Activated CD8-positive, alpha-beta memory T cell treated with anti-CD3 and anti-CD28 coated beads for 24 hours (primary cell): ENCODE measurements at places on chromosomes 6 and 20.
A peak's percentile ranks its signal among the peaks of the same experiment; 100 is the strongest.

DNA sequence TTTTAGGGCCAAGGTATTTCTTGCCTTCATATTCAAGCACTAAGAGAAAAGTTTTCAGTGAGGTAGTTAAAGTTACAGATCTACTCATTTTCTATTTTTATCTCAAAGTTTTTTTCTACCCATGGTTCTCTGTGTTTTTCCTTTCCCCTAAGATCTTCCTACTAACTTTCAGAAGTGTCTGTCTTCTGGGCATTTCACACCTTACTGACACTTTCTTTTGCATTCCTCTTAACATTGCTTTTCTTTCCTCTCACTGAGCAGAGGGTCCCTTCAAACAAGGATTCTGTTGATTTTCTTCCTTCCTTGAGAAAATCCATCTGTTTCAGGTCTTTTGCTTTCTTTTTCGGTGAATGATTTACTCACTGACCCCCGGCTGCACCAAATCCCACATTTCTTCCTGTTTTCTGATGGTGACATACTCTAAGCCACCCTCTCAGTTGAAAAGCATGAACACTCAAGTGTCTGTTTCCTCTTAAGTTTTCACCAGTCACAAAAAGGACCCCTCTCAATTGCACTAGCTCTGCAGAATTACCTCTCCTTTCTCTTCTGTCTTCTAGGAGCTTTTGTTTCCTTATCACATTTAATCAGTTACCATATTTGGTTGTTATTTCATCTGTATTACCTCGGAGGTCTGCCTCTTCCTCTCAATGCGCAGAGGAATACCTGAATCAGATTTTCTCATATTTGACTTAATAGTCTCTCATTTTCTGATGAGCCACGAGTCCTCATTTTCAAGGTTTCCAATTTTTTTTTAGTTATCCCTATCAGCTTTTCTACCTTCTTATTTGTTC lies 73.5 kb upstream of the RNF217 start:
- no peak for DNase-seq

DNA sequence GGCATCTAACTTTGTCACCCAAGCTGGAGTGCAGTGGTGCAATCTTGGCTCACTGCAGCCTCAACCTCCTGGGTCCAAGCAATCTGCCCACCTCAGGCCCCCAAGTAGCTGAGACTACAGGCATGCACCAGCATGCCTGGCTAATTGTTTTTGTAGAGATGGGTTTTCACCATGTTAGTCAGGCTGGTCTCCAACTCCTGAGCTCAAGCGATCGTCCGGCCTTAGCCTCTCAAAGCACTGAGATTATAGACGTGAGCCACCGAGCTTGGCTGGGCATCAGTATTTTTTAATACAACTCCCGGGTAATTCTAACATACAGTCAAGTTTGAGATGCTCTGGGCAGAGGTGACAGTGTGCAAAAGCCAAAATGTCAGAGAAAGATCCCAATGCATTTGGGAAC lies 73.5 kb downstream of the NFATC2 start:
- no peak for DNase-seq

DNA sequence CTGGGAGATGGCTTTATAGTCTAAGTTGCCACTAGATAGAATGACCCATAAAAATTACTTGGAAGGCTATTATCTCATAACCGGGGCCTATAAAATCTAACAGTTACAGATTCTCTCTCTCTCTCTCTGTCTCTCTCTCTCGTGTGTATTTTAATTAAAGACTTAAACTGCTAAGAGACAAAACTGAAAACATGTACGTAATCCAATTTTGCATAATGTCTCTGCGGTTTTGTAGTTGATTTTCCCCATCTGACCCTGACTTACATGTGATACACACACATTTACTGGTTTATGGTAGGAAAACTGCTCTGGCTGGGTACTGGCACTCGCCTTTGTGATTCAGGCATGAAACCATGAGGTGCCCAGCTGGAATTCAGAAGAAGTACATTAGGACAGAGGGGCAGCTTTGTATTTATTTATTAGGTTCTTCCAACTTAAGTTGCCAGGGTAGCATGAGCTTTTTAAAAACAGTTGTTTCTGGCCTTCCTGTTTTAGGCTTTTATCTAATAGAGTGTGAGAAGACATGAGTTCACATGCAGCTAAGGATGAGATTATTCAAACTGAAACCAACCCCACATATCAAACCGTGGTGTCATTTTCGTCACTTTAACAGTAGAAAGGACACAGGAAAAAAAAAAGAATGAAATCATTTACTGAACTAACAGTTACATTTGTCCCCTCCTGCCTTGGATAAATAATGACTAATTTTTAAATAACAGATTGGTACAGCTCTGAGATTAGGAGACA lies 182.5 kb downstream of the GMPR start:
- peak; percentile 74 for DNase-seq

GRCh38 chr20:20051767-20052073 lies 546 bp downstream of the CRNKL1 start:
- no peak for DNase-seq

GRCh38 chr6:39009476-39009875 lies 39.1 kb upstream of the GLP1R start:
- no peak for DNase-seq

DNA sequence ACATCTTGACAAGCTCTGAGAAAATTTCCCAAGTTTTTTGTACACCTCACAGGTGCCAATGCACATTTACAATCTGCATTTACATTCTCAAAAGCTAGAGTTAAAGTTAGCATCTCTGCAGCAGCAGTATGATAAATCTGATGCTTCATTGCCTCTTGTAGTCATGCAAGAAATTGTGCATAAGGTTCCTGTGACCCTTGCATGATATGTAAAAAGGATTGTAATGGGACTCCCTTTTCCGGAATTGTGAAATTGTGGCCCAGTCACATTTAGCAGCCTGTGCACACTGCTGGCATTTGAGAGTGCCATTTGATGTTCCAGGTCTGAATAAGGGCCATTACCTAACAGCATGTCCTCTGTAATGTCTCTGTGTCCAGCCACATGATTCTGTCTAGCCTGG lies 24.1 kb downstream of the HLA-DRB1 start:
- DNase-seq, result no peak

DNA sequence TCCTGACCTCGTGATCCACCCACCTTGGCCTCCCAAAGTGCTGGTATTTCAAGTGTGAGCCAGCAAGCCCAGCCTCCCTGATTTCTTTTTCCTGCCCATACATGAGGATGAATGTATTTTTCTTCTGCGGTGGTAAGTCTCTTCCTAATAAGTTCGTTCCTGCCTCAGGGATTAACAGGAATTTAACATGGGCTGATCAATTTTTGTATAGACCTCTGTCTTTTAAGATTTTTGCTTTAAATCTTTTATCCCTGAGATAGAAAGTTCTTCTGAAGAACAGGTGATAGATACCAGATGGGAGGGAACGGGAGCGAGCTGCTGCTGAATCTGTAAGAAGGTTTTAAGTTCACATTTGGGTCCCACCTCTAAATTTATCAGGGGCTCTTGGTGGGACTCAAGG lies 7.0 kb upstream of the ZNFX1 start:
- DNase-seq, result no peak

- DNase-seq, result peak; percentile 81
Measured at GRCh38 chr20:667351-668034, 8.1 kb downstream of the SCRT2 start.

GRCh38 chr6:28683945-28684538 lies 158.4 kb downstream of the GPX5 start:
- DNase-seq, result no peak

GRCh38 chr20:36861625-36861874 lies 14.4 kb upstream of the TLDC2 start:
- DNase-seq, result no peak

GRCh38 chr6:45759472-45759810 lies 256.2 kb downstream of the CLIC5 start:
- no peak for DNase-seq

- DNase-seq, result no peak
Measured at GRCh38 chr20:50642288-50642803, 49.0 kb downstream of the RIPOR3 start.

DNA sequence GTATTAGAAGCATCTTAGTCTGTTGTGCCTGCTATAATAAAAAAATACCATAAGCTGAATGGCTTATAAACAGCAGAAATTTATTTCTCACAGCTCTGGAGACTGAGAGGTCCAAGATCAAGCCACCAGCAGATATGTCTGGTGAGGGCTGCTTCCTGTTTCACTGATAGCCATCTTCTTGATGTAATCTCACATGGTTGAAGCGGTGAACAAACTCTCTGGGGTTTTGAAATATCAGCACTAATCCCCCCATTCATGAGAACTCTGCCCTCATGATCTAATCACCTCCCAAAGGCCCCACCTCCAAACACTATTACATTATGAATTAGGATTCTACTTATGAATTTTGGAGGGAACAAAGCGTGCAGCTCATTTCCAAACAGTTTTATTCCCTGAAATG lies 11.6 kb upstream of the CLVS2 start:
- no peak for DNase-seq

GRCh38 chr20:22473293-22473692 lies 111.1 kb downstream of the FOXA2 start:
- no peak for DNase-seq

DNA sequence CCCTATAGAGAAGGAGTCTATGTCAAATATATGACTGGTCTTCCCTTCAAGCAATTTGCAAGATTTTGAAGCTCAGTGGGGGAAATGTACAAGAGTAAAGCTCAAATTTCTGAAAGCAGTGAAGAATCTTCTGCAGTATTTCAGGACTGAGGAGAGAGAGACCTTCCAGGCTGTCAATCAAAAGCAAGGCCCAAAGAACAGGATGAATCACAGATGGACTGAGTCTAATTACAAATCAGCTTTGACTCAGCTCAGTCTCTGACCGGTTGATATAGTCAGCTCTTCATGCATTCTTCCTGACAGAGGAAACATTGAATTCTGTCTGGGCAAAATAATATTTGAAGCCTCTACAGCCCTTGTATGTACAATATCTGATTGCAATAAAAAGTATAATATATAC lies 7.7 kb upstream of the HTR1B start:
- no peak for DNase-seq

DNA sequence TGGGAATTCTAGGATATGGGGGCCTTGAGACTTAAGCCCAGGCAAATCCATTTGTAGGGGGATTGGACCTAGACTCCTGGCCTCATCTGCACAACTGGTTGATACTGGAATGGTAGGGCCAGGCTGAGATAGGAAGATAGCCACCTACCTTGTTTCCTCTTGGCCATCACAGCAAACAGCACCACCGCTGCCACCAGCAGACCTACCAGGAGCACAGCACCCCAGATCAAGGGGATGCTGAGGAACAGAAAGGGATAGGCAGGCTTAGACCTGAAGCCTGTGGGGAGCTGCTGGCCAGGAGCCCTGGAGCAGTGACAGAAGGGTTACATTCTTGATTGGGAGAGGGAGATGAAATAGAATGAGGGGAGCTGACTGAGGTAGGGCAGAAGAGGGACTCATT lies 3.5 kb downstream of the TREML1 start:
- no peak for DNase-seq

DNA sequence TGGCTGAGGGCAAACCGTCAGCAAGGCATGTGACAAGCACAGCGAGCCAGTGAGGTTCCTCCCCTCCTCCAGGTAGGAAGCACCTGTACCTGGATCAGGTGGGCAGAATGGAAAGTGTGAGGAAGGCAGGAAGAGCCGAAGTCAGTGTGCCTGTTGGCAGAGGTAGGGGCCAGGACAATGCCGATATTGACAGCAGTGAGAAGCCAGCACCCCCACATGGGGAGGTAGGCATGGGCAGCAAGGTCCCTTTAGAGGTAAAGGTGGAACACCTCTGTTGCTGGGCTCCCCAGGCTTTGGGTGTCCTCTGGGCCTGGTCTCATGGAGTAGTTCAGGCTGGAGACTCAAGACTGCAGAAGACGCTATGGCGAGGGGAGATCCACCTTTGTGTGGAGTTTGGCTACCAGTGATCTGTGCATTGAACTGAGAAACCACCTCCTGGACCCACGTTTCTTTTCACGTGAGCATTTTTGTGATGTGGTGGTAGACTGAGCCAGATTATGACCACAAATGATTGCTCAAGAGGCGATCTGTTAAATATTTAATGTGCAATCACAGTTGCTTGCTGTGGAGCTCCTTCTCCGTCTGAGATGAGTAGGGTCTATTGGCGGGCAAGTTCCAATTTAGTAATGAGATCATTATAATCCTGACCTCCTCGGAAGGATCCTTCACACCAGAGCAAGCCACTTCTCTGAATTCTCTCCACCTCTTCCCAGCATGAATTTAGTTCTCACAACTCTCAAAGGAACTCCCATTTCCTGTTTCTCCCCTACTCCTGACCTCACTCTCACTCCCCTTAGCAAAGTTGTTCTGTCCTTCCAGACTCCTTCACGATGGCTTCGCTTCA lies 174.8 kb downstream of the CDH26 start:
- no peak for DNase-seq

DNA sequence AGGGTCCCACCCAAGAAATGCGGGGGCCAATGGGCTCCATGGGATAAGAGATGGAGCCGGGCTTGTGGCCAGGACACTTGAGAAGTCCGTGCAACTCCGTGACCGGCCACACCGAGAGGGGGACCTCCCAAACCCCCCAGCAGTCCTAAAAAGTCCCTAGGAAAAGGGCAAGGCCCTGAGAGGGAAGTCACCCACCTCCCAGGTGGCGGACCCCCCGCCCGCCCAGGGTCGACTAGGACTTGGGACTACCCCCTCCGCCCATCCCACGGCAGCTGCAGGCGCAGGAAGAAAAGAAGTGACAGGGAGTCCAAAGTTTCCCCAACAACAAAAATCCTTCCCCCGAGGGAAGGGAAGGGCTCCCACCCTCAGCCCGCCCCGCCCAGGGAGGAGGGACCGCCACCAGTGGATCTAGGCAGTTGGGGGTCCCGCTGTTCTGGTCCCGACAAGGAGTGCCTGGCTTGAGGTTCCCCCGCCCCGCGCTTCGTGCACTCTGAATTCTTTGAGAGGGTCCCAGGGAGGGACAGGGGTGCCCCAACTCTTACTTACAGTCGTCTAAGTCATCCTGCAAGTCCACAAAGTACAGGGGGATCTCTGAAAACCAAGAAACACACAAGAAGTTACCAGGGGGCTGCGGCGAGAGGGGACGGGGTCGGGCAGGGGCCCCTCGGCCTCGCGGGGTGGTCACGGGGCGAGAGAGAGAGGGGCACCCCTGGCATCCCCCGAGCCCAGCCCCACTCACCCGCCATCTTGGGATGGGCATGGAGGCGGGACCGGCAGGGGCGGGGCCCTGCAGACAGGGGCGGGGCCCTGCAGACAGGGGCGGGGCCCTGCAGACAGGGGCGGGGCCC lies 611 bp upstream of the RAB22A start:
- DNase-seq, result peak; percentile 83

GRCh38 chr20:19554666-19555065 lies 203.4 kb upstream of the RIN2 start:
- DNase-seq, result no peak

GRCh38 chr6:137352859-137353258 lies 133.7 kb upstream of the IFNGR1 start:
- no peak for DNase-seq

DNA sequence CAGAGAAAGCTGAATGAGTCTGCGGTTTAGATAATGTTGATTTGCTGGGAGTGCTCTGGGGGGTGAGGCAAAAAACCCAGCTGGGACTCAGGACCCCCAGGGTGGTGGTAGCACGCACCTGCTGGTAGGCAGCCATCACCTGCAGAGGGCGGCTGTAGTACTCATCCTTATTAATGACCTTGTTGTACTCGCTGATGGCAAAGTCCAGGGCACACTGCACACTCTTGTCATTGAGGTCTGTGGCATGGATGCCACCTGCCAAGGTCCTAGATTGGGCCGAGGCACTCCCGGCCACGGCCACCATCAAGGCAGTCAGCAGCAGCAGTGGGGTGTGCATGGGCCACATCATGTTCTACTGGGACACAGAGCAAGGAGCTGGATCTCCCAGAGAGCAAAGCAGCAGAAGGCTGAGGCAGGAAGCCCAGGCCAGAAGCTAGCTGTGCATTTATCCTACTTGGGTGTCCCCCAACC lies at the start of gene CST5:
Gene CST5 (minus strand): TSS at position 421 of the 471 bp plus-strand sequence. CDS start 72 bp downstream, at position 349.
- DNase-seq, result no peak
